Mesothelial cell of epicardium (in vitro differentiated cells): ENCODE measurements at places on chromosomes 13 and 19. TPM values are rescaled to one million over a fixed set of nuclear protein-coding genes. Genes with fewer than 3 reads are reported as not detected.
A peak's percentile ranks its signal among the peaks of the same experiment; 100 is the strongest.

DNA sequence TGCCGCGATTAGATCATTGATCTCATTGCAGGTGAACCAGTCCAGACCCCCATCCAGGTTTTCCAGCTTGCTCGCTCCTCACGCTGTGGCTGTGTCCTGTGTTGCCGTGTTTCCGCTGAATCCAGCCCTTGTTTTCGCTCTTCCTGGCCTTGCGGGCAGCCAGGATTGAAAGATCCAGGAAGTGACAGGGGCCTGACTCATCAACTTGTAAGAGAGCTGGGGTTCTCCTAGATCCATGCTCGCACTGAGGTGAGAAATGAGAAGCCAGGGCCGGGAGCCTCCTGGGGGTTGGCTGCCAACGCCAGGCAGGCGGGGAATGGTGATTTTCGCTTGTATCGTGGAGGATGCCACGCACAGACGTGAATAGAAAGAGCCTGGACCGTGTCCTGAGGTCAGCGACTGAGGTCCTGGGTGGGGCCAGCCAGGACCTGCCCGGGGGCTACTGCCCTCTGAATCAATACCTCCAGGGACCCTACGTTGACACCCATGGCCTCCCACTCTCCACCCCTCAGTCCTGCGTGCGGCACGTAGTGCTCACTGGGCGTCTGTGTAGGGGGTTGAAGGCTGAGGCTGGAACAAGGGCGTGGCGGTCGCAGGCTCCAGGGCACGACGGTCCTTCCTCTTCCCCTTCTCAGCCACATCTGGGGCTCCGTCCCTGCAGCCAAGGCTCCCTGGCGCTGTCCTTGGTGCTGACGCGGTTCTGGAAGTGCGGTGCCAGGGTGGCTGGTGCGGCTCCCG is 7.3 kb upstream of the PTPRH start:
- H3K27ac ChIP-seq = peak overlapping the region; percentile 86
- H3K36me3 ChIP-seq = peaks cover 11% of the 10 kb centered on the region
- peaks cover 11% of the 10 kb centered on the region for H3K4me1 ChIP-seq
- H3K4me3 ChIP-seq = peak overlapping the region; percentile 73
- DNase-seq = peak; percentile 89

DNA sequence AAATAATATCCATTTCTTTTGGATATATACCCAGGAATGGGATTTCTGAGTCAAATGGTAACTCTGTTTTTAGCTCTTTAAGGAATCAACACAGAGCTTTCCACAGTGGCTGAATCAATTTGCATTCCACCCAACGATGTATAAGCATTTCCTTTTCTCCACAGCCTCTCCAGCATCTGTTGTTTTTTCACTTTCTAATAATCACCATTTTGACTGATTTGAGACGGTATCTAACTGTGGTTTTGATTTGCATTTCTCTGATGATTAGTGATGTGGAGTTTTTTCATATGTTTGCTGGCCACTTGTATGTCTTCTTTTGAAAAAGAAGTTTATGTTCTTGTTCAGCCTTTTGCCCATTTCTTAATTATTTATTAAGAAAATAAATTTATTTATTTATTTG is 352.2 kb upstream of the OBI1 start:
- no peak overlapping the region for H3K4me3 ChIP-seq
- no peak for DNase-seq
- H3K27me3 ChIP-seq = peaks cover 16% of the 10 kb centered on the region
- no peaks in the 10 kb centered on the region for H3K4me1 ChIP-seq

DNA sequence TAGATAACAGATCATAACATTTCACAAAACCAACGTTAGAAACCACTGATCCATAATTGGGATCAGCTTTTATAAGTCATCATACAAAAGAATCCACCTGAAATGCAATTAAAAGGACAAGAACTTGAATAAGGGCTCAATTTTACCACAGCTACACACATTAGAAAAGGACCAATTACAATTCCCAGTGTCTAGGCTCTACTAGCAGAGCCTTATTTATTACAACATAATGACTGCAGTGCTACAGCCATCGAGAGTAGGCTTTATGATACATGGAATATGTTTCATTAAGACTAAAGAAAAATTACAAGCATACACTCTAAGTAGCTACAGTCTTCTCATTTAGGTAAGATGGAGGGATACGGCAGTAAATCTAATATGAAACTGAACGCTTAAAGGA is 2.9 kb downstream of the RBM26 start:
- H3K36me3 ChIP-seq = peaks cover 21% of the 10 kb centered on the region
- DNase-seq = no peak
- H3K4me1 ChIP-seq = peaks cover 39% of the 10 kb centered on the region
- no peaks in the 10 kb centered on the region for H3K27me3 ChIP-seq
- H3K4me3 ChIP-seq = no peak overlapping the region

GRCh38 chr13:47896546-47896945 is 104.5 kb downstream of the SUCLA2 start:
- DNase-seq = no peak
- no peaks in the 10 kb centered on the region for H3K27me3 ChIP-seq
- H3K36me3 ChIP-seq = peaks cover 10% of the 10 kb centered on the region
- peaks cover 6% of the 10 kb centered on the region for H3K4me1 ChIP-seq

GRCh38 chr13:74586847-74587246 is 452.6 kb upstream of the KLF12 start:
- no peak overlapping the region for H3K4me3 ChIP-seq
- H3K27me3 ChIP-seq = peaks cover 8% of the 10 kb centered on the region
- H3K36me3 ChIP-seq = no peaks in the 10 kb centered on the region

GRCh38 chr19:47798904-47799266 is 5.5 kb downstream of the TPRX1 start:
- H3K4me3 ChIP-seq = no peak overlapping the region
- H3K27me3 ChIP-seq = peaks cover 8% of the 10 kb centered on the region
- DNase-seq = no peak
- H3K4me1 ChIP-seq = no peaks in the 10 kb centered on the region
- no peak overlapping the region for H3K27ac ChIP-seq
- no peaks in the 10 kb centered on the region for H3K36me3 ChIP-seq

DNA sequence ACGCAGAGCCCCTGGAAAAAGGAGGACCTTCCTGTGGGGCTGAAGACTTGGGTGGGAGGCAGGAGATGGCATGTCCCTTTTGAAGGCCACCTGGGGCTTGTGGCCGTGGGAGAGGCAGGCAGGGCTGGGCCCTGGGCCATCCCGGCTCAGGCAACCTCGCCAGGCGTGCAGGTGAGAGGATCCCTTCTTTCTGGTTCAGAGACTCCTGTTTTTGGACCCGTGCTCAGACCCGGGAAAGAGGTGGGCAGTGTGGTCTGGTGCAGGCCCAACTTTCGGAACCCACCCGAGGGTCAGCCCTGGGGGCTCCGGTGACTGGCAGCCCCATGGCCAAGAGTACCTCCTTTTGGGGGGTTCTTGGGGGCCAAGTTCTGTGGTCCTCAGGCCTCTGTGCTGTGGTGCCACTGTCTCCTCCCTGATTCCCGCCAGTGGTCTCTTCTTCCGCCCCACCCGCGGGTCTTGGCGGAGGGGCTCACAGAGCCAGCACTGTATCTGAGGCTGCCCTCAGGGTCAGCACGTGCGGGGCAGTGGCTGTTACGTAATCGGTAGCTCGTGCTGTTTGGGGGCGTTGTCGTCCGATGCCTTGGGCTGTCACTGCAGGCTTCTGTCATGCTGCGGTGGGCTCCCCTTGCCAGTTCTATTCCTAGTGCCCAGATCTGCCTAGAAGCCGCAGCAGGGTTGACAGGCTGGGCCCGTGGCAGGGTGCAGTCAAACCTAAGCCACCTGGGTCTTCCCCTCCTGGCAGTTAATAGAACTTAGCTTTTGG is 42.7 kb downstream of the KDM4B start:
- no peak for DNase-seq
- H3K27me3 ChIP-seq = no peaks in the 10 kb centered on the region
- H3K4me1 ChIP-seq = no peaks in the 10 kb centered on the region
- peaks cover 14% of the 10 kb centered on the region for H3K36me3 ChIP-seq

- H3K27me3 ChIP-seq = peaks cover 20% of the 10 kb centered on the region
- H3K27ac ChIP-seq = no peak overlapping the region
- peaks cover 2% of the 10 kb centered on the region for H3K4me1 ChIP-seq
- DNase-seq = no peak
These were observed 35.4 kb downstream of the RFX2 start for GRCh38 chr19:6074709-6075403.

DNA sequence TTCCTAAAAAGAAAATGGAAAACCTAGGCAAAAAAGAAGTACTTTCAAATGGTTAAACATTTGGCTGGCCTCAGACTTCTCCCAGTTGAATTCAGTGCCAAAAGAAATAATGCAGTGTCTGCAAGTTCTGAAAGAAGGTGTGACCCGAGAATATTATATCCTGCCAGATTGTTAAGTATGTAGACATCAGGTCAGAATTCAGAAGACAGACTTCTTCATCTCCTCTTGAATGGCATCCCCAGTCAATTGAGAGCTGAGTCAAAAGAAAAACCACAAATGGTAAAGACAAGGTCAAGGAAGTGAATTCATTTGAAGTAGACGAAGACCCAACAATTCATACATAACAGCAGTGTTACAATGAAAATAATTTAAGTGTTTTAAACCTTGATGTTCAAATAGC is 194.5 kb downstream of the NBEA start:
- peaks cover 12% of the 10 kb centered on the region for H3K36me3 ChIP-seq
- H3K4me3 ChIP-seq = no peak overlapping the region
- DNase-seq = no peak
- H3K4me1 ChIP-seq = no peaks in the 10 kb centered on the region
- H3K27me3 ChIP-seq = no peaks in the 10 kb centered on the region

GRCh38 chr19:44767295-44768180 is 10.2 kb upstream of the CBLC start:
- no peak overlapping the region for H3K27ac ChIP-seq
- H3K36me3 ChIP-seq = no peaks in the 10 kb centered on the region
- peaks cover 3% of the 10 kb centered on the region for H3K4me1 ChIP-seq
- H3K4me3 ChIP-seq = no peak overlapping the region

DNA sequence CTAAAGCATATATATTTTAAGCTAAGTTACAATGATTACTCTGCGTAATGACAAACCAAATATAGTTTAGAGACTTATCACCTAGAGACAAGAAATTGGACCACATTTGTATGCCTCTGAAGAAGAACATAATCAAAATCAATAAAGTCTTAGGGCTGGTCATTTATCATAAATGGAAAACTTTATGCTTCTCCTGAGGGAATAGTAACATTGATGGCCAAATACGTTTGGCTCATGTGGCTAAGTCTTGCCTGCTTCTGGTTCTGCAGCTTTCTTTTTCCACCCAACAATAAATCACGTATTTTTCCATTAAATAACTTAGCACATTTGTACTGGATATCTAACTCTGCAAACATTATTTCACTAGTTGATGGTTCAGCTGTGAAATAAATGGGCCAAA is 458.4 kb downstream of the SLITRK1 start:
- no peaks in the 10 kb centered on the region for H3K27me3 ChIP-seq
- no peak overlapping the region for H3K4me3 ChIP-seq
- no peak overlapping the region for H3K27ac ChIP-seq
- peaks cover 3% of the 10 kb centered on the region for H3K36me3 ChIP-seq
- no peak for DNase-seq
- peaks cover 4% of the 10 kb centered on the region for H3K4me1 ChIP-seq

DNA sequence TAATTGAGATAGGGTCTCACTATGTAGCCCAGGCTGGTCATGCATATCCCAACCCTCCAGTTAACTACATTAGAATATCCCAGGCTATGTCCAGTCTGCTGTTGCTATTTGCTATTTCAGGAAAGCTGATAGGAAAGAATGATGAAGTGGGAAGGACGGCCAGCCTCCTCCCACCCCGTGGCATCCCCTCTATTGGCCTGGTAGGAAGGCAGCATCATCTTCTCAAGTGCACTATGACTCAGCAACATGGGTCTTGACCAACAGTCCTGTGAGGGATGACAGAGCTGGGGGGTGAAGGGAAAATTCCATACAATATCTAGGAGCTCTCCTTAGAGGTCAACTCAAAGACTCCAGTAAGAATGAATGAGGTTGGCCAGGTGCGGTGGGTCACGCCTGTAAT is 48.0 kb upstream of the ABCC4 start:
- H3K27me3 ChIP-seq = no peaks in the 10 kb centered on the region
- no peaks in the 10 kb centered on the region for H3K4me1 ChIP-seq
- no peak overlapping the region for H3K27ac ChIP-seq
- no peak for DNase-seq
- H3K36me3 ChIP-seq = no peaks in the 10 kb centered on the region

GRCh38 chr13:75850916-75851315 is 214.8 kb downstream of the LMO7 start:
- peaks cover 44% of the 10 kb centered on the region for H3K36me3 ChIP-seq
- no peaks in the 10 kb centered on the region for H3K27me3 ChIP-seq
- peaks cover 11% of the 10 kb centered on the region for H3K4me1 ChIP-seq
- no peak overlapping the region for H3K4me3 ChIP-seq

DNA sequence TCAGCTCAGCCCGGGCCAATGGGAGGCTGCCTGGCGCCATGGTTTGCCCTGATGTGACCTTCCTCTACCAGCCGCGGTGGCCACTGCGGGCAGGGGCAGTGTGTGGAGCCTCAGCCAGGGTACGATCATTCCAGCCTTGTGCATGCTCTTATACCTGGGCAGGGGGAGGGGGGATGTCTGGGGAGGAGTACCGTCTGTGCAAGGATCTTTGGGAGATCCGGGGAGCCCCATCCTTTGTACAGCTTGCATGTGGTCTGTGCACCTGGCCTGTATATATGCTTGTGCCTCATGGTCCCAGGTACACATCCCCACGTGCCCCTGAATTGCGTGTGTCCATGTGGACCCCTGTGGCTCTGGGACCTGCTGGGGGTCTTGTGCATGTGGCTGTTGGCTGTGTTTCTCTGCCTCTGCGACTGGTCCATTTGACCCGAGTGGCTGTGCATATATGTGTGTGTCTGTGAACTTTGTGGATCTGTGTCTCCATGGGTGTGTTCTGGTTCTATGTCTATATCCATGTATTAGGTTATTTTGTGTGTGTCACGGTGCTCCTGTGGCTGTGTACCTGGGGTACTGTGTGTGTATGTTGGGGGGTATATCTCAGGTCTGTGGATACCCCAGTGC is 12.8 kb upstream of the NANOS3 start:
- no peaks in the 10 kb centered on the region for H3K36me3 ChIP-seq
- no peak for DNase-seq
- H3K4me1 ChIP-seq = peaks cover 39% of the 10 kb centered on the region

DNA sequence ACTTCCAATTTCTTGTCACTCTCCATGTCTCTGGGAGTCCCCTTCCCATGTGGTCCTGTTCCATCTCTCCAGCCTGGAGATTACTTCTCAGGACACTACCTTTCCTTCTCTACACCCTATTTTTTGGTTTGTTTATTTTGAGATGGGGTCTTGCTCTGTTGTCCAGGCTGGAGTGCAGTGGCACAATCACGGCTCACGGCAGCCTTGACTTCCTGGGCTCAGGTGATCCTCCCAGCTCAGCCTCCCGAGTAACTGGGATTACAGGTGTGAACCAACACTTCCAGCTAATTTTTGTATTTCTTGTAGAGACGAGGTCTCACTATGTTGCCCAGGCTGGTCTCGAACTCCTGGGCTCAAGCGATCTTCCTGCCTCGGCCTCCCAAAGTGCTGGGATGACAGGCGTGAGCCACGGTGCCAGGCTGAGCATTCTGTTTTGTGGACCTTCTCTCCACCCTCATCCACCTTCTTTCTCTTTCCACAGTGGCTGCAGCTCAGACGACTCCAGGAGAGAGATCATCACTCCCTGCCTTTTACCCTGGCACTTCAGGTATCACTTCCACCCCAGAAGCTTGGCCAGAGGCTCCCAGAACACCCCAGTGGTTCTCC is 644 bp downstream of the HCST start:
- no peak for DNase-seq
- H3K27me3 ChIP-seq = no peaks in the 10 kb centered on the region
- H3K27ac ChIP-seq = peak overlapping the region; percentile 87
- H3K36me3 ChIP-seq = no peaks in the 10 kb centered on the region
- peaks cover 26% of the 10 kb centered on the region for H3K4me1 ChIP-seq
- peak overlapping the region; percentile 66 for H3K4me3 ChIP-seq

NEK5 gene
- total RNA-seq = 4.3 to 5.1 TPM (median 4.9 TPM) in 3 replicates

THSD1 gene
- 1.3 to 1.6 TPM (median 1.5 TPM) in 3 replicates for total RNA-seq

ICAM5 gene
- total RNA-seq = 3.3 to 5.7 TPM (median 4.9 TPM) in 3 replicates

SCEL gene
- total RNA-seq = 0.13 TPM in 1 of 3 replicates, not detected in the others

KLK2 gene
- total RNA-seq = not detected in 3 replicates

ZNF540 gene
- total RNA-seq = 0.98 to 1.3 TPM (median 1.2 TPM) in 3 replicates

CEACAM3 gene
- total RNA-seq = not detected in 3 replicates

KCNC3 gene
- 53.4 to 57.7 TPM (median 54.4 TPM) in 3 replicates for total RNA-seq

KASH5 gene
- not detected in 3 replicates for total RNA-seq
